ENCODE measurements at places on chromosomes 16 and 17.

DNA sequence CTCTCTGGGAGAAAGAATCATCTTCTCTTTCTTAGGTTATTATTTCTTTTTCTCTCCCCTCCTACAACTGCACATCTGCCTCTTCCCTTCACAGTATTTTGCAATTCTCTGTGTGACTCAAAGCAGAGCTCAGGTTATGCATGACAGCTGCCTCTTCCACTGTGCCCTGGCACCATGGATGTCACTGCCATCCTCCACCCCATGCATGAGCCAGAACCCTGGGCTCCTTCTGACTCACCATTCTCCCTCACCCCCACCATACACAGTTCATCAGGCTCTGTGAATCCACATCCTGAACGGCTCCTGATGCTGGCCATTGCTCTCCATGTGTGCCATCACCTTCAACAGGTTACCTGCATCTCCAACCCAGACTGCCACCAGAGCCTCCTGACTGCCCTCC is 23.9 kb downstream of the CA10 start:
- no peak for DNase-seq

GRCh38 chr17:9342225-9342624 is 233.4 kb downstream of the STX8 start:
- DNase-seq, result no peak

DNA sequence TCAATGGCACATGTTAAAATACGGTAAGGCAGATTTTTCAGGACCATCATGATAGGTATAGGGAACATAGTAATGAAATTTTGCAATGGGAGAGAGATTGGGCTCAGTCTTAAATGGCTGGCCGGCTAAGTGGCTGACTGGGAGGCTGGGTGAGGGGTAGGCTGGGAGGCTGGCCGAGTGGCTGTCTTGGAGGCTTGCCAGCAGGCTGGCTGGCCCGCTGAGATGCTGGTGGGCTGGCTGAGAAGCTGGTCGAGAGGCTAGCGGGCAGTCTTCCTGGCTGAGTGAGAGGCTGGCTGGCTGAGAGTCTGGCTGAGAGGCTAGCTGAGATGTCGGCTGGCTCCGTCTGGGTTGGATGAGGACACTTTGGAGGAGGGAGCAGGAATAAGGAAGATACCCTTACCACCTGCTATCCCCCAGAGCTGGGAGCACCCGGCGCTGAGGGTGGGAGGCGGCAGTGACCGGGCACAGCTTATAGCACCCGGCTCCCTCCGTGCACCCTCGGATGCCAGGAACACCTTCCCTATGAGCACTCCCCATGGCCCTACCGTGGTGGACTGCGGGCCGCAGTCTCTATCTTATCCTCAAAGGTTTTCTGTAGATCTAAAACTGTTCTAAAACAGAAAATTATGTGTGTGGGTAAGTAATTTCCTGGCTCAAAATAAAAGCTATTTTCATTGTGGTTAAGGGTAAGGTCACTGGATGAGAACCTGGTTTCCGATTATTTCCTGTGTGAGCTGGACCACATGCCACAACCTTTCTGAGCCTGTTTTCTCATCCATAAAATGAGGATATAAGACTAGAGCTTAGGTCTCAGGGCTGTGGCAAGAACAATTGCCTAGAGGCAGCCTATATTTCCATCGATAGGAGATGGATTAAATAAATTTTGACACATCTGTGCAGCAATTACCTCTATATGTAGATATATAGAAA is 34.5 kb upstream of the TMC5 start:
- no peak for DNase-seq

GRCh38 chr17:8991514-8992285 is 26.2 kb upstream of the PIK3R5 start:
- peak; percentile 55 for DNase-seq

DNA sequence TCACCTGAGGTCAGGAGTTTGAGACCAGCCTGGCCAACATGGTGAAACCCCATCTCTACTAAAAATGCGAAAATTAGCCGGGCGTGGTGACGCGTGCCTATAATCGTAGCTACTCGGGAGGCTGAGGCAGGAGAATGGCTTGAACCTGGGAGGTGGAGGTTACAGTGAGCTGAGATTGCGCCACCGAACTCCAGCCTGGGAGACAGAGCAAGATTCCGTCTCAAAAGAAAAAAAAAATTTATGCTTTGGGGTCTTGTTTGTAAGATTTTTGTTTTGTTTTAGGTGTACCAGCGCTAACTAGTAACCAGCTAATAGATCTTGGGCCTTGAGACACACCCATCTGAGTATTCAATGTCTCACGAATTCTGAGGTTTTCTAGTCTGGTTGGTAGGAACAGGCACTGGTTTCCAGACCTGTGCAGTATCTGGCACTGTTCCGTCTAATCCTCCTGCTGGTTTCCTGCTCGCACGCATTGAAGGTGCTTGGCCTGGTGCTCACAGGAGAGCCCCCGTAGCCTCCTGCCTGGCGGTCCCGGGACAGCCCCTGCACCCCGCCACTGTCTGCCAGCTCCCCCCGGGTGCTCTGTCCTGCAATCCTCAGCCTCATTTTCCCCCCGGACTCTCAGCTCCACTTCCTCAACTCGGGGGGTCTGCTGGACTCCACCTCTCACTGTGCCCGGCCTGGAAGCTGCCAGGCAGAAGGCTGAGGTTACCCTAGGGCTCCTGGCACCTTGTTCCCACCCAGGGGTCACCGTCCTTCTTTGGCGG is 10.6 kb upstream of the DUS1L start:
- DNase-seq, result no peak

- no peak for DNase-seq
Measured at GRCh38 chr16:87602001-87602775, at the start of gene JPH3. Gene JPH3 (plus strand): TSS chr16:87602508. CDS start chr16:87603147, 639 bp downstream.

GRCh38 chr16:2091547-2092255 is 43.9 kb downstream of the TSC2 start:
- no peak for DNase-seq

GRCh38 chr17:50771991-50772785 is 4.9 kb upstream of the ANKRD40CL start:
- DNase-seq, result no peak

DNA sequence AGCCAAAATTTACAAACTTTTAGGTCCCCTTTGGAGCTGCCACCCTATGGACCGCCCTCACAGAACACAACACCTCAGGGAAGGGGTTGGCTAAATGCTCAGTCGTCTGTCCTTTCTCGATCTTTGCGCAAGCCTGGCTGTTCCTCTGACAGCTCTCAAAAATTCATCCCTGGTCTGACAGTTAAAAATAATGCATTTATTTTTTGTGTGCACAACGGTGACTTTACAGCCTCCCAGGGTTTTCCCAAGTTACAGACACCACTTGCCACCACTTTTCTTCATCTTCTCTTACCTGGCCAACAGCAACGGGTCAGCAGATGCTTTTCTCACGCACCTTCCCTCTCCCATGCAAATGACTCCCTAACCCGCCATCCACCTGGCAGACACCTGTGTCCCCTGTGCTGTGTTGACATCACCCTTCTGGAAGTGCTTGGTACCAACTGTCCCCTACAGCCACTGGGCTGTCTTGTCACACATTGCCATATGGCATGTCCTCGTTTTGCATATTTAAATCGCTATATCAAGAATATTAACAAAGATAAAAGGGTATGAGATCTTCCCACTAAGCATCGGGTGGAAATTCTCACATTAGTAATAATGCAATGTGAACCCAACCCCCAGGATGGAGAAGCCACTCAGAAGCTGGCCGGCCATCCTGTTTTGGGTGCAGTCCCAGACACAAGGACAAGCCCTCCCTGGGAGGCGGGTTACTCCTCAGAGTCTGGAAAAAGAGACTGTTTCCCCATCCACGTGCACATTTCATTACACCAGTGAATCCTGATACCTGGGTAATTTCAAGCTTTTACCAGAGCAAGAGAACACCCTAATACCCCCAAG is 187.0 kb downstream of the ZFHX3 start:
- DNase-seq, result no peak

- DNase-seq, result no peak
Measured at GRCh38 chr16:50338371-50339231, 30.2 kb downstream of the BRD7 start.

- no peak for DNase-seq
Measured at GRCh38 chr17:70202840-70203239, 33.5 kb downstream of the KCNJ2 start.

- DNase-seq, result no peak
Measured at GRCh38 chr16:61792194-61792909, 243.9 kb downstream of the CDH8 start.

- DNase-seq, result no peak
Measured at GRCh38 chr16:73912281-73912680, 384.3 kb upstream of the PSMD7 start.

- no peak for DNase-seq
Measured at GRCh38 chr17:35733366-35733765, 1.9 kb downstream of the RASL10B start.

GRCh38 chr16:73071131-73071940 is 23.4 kb upstream of the ZFHX3 start:
- no peak for DNase-seq

GRCh38 chr17:4136373-4136772 is 6.5 kb downstream of the ZZEF1 start:
- DNase-seq, result no peak

- DNase-seq, result no peak
Measured at GRCh38 chr16:82419332-82419731, 207.4 kb upstream of the CDH13 start.

- DNase-seq, result no peak
Measured at GRCh38 chr16:68397710-68398201, 50.6 kb downstream of the SMPD3 start.

- DNase-seq, result peak; percentile 87
Measured at GRCh38 chr16:85819245-85819644, 19.8 kb downstream of the COX4I1 start.

- DNase-seq, result no peak
Measured at GRCh38 chr17:78717431-78717980, 64.6 kb downstream of the CYTH1 start.

DNA sequence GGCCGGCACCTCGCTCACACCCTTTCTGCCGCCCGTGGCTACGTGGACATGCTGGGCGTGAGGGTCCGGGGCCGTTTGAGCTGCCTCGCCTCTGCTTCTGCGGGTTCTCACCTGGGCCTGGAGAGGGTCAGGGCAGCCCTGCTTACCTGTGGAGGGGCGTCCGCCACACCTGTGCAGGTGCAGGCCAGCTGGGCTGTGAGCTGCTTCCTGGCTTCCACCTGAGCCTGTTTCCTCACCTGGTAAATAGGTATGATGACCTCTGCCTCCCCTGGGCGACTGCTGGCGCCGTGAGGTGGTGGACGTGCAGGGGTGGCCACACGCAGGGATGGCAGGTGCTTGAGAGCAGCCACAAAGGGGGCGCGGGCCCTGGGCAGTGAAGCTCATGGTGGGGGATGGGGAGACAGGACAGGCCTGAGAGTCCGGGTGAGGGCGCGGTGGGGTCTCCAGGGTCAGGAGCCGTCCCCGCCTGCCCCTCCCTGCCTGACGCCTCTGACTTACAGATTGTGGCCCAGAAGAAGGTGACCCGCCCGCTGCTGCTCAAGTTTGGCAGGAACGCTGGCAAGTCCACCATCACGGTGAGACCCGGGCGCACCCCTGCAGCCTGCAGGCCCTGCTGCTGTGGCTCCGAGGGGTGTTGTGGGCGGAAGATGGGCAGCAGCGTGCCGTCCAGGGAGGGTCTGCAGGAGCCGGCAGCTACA is 7.8 kb downstream of the CPNE7 start:
- no peak for DNase-seq

GRCh38 chr17:731644-732066 is 741 bp upstream of the TLCD3A start:
- no peak for DNase-seq

- DNase-seq, result peak; percentile 13
Measured at GRCh38 chr17:385178-385835, 32.7 kb upstream of the RPH3AL start.

DNA sequence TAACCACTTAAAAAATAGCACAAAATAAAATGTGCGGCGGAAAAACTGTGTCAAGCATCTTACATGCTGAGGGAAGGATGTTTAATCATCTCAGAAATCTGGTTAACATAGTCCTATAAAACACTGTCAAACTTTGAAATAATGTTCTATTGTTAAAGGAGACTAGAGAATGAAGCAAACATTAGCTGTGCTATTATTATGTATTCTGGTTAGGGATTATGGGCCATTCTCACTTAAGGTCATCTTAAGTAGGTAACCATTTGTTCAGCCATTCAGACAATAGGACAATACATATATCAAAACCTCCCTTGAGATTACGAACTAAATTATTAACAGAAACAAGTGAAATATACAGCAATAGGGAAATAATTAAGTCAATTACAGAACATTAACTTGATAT is 24.7 kb downstream of the GRB2 start:
- no peak for DNase-seq

- DNase-seq, result no peak
Measured at GRCh38 chr17:79315358-79316105, 240.9 kb downstream of the ENGASE start.

DNA sequence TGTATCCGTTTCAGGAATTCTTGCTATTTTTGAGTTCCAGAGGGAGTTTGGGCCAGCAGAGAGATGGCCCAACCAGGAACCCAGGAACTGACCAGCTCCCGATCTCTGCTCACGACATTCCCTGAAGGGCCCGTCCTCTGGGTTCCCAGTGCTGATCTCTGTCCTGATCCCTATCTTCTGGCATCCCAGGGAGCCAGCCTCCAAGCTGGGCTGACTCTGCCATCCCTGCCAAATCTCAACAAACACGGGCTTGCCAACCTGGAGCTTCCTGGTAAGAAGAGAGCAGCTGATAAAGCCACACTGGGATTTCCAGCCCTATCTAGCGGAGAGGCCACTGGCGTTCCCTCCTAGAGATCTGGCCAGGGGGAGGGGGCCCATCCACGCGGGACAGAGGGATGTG is 16.2 kb downstream of the GPRC5B start:
- no peak for DNase-seq

- no peak for DNase-seq
Measured at GRCh38 chr16:31052114-31052513, 18.8 kb downstream of the STX4 start.

- peak; percentile 67 for DNase-seq
Measured at GRCh38 chr16:3879887-3880564, 487 bp downstream of the CREBBP start.

DNA sequence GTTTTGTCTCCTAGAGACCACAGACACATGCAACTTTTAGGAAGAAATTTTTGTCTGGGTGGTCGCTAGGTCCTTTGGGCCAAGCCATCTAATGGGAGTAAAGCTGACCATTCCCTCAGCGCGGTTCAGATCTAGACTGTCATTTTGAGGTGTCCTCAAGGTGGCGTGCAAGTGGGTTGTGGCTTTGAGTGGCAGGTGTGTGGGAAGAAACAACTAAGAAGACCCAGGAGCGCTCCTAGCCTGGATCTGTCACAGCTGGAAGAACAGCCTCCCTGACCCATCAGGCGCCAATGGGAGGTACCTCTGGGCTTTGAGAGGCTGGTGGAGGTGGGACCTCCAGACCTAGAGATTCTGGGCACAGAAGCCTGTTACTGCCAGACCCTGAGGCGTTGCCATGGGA is 645.1 kb downstream of the KCNJ18 start:
- DNase-seq, result no peak

DNA sequence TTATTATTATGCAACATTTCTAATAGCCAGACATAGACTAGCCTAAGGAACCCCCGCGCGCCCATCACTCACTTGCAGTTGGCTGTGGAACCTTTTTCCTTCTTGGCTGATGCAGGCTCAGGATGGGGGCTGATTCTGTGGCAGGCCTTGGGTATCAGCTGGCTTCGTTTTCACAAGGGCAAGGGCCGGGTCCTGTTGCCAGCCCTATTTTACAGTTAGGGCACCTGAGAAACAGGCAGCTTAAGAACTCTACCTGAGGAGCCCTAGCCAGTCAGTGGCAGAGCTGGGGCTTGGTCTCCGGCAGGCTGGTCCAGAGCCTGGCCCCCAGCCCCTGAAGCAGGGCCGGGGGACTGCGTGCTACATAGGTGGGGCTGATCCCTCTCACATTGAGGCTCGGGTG is 28.7 kb downstream of the ADGRG5 start:
- no peak for DNase-seq

GRCh38 chr16:85204242-85205010 is 92.2 kb upstream of the CIBAR2 start:
- no peak for DNase-seq
